A549 treated with ZK216348 at 1 μM for 4 hours (cell line): ENCODE measurements at places on chromosomes 13 and 19. TPM values are rescaled to one million over a fixed set of nuclear protein-coding genes. Genes with fewer than 3 reads are reported as not detected.

Gene GARIN5A
- 1.7 to 3.0 TPM (median 2.1 TPM) in 5 replicates for total RNA-seq

Gene KLK15
- total RNA-seq = not detected in 5 replicates

Gene TTYH1
- total RNA-seq = 0.08 to 0.15 TPM in 2 of 5 replicates, not detected in the others

Gene CPB2
- total RNA-seq = 0.08 to 0.15 TPM in 2 of 5 replicates, not detected in the others

Gene B3GNT3
- 3.4 to 5.4 TPM (median 4.5 TPM) in 5 replicates for total RNA-seq

Gene ARHGAP33
- total RNA-seq = 3.3 to 8.9 TPM (median 8.1 TPM) in 5 replicates

Gene EBI3
- total RNA-seq = 1.5 to 4.8 TPM (median 3.0 TPM) in 5 replicates

Gene PRTN3
- total RNA-seq = 0.24 to 0.64 TPM (median 0.34 TPM) in 3 of 5 replicates, not detected in the others

Gene MUC16
- under 0.01 to 0.09 TPM (median 0.06 TPM) in 4 of 5 replicates, not detected in the other for total RNA-seq

Gene CEACAM7
- total RNA-seq = not detected in 5 replicates

Gene CKM
- total RNA-seq = 0.08 TPM in 1 of 5 replicates, not detected in the others

Gene ZNF20
- 0.11 to 0.44 TPM (median 0.25 TPM) in 4 of 5 replicates, not detected in the other for total RNA-seq

Gene CYP4F11
- total RNA-seq = 5.1 to 6.8 TPM (median 5.6 TPM) in 5 replicates

Gene NEK5
- 0.07 to 0.11 TPM in 2 of 5 replicates, not detected in the others for total RNA-seq

Gene STARD13
- 3.4 to 5.2 TPM (median 5.0 TPM) in 5 replicates for total RNA-seq

Gene EXOC3L2
- total RNA-seq = 1.0 to 2.0 TPM (median 2.0 TPM) in 5 replicates

Gene NKG7
- not detected in 5 replicates for total RNA-seq

Gene ZNF653
- total RNA-seq = 2.8 to 4.9 TPM (median 4.0 TPM) in 5 replicates

Gene N4BP2L2
- 20.2 to 31.2 TPM (median 22.3 TPM) in 5 replicates for total RNA-seq

Gene DNAJC15
- total RNA-seq = 0.03 to 0.20 TPM (median 0.11 TPM) in 5 replicates

Gene C1QTNF9B
- total RNA-seq = not detected in 5 replicates

Gene TSHZ3
- 1.8 to 3.5 TPM (median 3.0 TPM) in 5 replicates for total RNA-seq

Gene PSG2
- not detected in 5 replicates for total RNA-seq

Gene TINCR
- total RNA-seq = 1.4 to 2.9 TPM (median 2.5 TPM) in 5 replicates

Gene RPL18
- 2,942 to 3,695 TPM (median 3,228 TPM) in 5 replicates for total RNA-seq

Gene GNG7
- total RNA-seq = 0.04 to 0.12 TPM (median 0.06 TPM) in 5 replicates

Gene SLC39A3
- 22.2 to 31.0 TPM (median 30.5 TPM) in 5 replicates for total RNA-seq

Gene ZNF787
- 20.0 to 54.2 TPM (median 51.6 TPM) in 5 replicates for total RNA-seq

Gene CGB3
- not detected in 5 replicates for total RNA-seq

Gene HSH2D
- 0.11 to 0.19 TPM in 2 of 5 replicates, not detected in the others for total RNA-seq

Gene TNFSF13B
- total RNA-seq = 0.13 TPM in 1 of 5 replicates, not detected in the others

Gene ZNF471
- 0.04 to 0.22 TPM (median 0.14 TPM) in 4 of 5 replicates, not detected in the other for total RNA-seq
